ENCODE measurements at places on chromosomes 3 and 15.

DNA sequence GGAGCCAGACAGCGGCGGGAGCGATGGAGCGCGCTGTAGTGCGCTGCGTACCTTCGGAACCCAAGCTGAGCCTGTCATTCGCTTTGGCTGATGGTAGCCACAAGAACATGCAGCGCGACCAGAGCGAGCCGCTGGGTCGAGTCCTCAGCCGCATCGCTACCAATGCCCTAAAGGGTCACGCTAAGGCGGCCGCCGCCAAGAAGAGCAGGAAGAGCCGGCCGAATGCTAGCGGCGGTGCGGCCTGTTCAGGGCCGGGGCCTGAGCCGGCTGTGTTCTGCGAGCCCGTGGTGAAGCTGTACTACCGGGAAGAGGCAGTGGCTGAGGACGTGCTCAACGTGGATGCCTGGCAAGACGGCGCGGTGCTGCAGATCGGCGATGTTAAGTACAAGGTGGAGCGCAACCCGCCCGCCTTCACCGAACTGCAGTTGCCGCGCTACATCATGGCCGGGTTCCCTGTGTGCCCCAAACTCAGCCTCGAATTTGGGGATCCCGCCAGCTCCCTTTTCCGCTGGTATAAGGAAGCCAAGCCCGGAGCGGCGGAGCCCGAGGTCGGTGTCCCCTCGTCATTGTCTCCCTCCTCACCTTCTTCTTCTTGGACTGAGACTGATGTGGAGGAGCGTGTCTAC lies 498 bp downstream of the PDE12 start:
- no peak for DNase-seq

- no peak for DNase-seq
Observed at GRCh38 chr3:51500632-51501131, 867 bp upstream of the DCAF1 start.

GRCh38 chr3:142086581-142087090 lies 62.7 kb downstream of the TFDP2 start:
- DNase-seq: no peak

GRCh38 chr3:40871394-40871793 lies 327.9 kb upstream of the CTNNB1 start:
- DNase-seq: no peak

DNA sequence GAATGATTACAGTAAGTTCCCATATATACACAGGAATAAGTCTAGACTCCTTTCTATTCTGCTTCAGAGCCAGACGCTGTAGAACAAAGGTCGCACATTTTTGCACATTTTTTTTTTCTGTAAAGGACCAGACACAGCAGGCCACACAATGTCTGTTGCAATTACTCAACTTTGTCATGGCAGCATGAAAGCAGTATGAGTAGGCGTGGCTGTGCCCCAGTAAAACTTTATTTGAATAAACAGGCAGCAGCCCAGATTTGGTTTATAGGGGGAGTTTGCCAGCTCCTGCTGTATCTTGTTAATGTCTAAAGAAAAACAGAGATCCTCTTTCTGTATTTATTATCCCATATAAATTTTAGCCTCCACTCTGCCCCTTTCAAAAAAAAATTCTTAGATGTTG lies 708.3 kb downstream of the FHIT start:
- no peak for DNase-seq

- no peak for DNase-seq
Observed at GRCh38 chr3:63886858-63887257, 23.2 kb downstream of the ATXN7 start.

All from NCI-H1436 treated with DMSO at 0.1 percent for 48 hours (cell line).